ENCODE measurements at places on chromosomes 5 and 9.

DNA sequence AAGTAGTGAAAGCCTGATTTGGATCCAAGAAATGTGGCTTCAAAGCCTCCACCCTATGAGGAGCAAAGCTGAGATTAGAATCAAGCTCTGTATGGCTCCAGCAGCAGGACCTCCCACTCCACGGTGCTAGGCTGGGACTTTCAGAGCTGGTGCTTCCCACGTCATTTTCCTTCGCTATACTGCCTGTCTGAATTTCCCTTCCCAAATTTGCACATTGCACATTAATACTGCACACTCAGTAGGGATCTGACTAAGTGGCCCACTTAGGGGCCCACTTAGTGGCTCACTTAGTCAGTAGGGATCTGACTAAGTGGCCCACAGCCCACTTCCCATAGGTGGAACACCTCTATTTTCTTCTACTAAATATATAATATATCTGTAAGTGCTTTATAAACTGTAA, 14.1 kb upstream of the SPDL1 start:
- no peak for DNase-seq

DNA sequence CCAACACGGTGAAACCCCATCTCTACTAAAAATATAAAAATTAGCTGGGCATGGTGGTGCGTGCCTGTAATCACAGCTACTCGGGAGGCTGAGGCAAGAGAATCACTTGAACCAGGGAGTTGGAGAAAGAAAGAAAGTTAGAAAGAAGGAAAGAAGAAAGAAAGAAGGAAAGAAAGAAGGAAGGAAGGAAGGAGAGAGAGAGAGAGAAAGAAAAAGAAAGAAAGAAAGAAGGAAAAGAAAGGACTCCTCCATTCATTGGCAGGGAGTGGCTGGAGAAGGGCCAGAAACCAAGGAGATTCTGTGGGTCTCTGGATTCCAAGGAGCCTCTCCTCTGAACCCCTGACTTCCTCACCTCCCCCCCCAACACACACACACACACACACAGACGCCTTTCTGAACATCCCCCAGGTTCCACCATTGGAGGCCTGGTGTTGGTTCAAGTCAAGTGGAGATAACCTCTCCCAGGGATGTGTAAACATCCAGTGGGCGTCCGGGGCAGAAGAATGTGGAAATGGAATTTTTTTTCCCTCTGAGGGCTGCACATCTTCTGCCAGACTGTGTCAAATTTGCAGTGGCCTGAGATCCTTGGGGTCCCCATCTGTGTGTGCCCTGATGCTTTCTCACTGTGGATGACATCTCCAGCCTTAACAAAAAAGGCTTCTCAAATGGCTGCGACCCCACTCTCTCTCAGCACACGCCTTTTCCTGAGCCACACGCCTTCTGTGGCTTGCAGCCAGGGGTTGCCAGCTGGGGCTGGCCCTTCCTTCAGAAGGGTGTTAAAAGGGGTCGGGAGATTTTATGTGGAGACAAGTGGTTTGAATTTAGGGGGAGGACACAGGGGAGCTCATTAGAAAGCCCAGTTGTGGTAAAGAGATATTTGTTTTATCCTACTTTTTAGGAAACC, 109.3 kb upstream of the HAND1 start:
- DNase-seq: no peak

DNA sequence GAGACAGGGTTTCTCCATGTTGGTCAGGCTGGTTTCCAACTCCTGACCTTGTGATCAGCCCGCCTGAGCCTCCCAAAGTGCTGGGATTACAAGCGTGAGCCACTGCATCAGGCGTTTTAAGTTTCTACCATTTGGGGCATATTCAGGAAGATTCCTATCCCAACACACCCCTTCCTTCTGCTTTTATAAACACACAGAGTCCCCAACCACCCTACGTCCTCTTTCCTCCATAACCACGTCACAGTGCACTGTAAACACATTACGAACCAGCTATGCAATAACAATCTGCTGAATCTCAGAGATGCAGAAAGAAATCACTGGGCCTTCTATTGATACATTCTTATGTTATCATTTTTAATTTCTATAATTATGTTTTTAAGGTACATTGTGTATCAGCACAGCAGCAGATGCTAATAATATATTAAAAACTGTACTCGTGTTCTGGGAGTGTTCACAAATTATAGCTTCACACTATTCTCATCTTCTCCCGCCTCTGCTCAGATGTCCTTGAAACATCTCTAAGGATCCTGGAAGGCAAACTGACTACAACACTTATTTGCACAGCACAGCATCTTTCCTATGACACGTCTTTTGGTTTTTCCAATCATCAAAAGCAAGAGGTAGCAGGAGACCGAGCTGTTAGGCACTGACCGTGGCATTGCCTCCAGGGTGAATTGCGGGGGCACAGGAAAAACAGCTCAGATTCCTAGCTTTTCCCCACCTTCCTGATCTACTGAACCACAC, 60.2 kb downstream of the KCNIP1 start:
- no peak for DNase-seq

DNA sequence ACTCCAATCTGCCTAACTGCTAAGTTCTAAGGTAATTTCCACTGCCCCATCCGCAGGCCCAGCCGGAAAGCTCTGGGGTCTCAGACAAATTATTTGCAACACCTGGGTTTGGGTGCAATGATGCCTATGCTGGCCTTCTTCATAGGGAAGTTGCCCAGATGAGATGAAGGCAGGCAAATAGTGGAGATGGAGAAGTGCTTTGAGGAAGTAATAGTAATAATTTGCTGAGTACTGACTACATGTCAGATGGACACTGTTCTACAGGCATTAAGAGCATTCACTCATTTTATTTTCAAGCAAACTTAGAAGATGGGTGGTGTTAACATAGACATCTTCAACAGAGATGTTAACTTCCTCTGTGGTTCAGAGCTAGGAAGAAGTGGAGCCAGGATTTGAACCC, 3.8 kb downstream of the PCDH12 start:
- no peak for DNase-seq

- DNase-seq: no peak
Measured at GRCh38 chr5:2188661-2189060, 305.9 kb upstream of the IRX4 start.

- no peak for DNase-seq
Measured at GRCh38 chr5:176528761-176529115, 8.5 kb downstream of the RNF44 start.

GRCh38 chr9:121071370-121071755, 3.4 kb upstream of the CNTRL start:
- DNase-seq: no peak

- DNase-seq: no peak
Measured at GRCh38 chr9:95497772-95498171, 19.0 kb downstream of the PTCH1 start.

DNA sequence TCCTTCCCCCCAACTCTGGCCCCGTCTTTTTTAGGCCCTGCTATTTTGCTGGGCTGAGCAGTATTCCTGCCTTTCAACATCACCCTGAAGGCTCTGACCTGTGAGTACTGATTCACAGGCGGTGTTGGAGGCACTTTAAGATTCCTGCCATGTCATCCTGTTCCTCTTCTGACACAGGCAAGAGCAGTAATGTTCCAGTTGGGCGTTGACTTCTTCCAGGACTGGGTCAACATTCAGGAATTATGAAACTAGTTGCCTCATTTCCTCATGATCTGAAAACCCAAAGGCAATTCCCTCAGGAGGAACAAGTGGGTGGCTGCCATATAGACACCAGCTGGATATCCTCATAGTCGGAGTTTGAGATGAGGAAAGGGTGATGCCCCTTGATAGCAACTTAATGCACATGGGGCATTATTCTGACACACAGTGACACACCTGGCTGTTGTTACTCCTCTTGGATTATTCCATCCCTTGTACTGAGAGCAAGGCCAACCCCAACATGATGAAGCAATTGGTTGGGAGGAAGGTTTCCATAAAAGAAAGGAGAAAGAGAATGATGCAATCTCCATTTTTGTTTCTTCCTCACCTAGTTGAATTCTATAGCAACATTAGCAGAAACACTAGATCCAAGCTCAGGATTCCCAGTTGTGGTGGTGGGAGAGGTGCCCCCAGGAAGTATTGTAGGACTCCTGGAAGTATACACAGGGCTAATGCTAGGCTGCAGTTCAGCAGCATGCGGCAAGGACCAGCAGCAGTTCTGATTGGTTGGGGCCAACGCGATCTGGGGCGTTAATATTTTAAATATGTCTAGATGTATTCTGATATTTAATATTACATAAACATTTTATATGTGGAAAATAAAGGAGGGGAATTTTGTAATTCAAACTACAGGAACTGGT, 19.6 kb upstream of the GLRX start:
- no peak for DNase-seq

DNA sequence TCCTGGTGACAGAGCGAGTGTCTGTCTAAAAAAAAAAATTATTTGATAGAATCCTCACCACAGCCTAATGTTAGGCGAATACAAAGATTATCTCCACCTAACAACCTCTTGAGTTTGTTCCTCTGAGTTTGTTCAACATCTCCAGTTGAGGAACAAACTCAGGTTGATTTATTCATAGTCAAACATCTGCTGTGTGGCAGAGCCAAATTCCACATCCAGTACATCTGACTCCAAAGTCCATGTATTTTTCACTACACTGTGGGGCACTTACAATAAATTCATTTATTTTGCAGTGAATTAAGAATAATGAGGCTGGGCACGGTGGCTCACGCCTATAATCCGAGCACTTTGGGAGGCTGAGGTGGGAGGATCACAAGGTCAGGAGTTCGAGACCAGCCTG, 53.3 kb downstream of the KIF24 start:
- no peak for DNase-seq

DNA sequence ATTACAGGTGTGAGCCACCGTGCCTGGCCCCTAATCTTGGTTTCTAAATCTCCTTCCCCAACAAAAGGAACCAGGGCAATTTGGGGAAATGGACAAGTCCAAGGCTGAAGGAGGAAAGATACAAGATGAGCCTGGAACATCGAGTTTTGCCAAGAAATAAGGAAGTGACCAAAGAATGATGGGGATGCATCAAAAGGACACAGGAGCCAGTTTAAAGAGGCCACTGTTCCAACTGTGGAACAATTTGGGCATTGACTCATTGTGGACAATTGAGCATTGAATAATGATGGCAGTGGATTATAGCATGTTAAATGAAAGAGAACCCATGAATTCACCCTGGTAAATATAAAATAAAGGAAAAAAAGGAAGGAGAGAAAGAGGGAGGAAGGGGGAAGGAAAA, 47.5 kb downstream of the DUSP1 start:
- DNase-seq: no peak

DNA sequence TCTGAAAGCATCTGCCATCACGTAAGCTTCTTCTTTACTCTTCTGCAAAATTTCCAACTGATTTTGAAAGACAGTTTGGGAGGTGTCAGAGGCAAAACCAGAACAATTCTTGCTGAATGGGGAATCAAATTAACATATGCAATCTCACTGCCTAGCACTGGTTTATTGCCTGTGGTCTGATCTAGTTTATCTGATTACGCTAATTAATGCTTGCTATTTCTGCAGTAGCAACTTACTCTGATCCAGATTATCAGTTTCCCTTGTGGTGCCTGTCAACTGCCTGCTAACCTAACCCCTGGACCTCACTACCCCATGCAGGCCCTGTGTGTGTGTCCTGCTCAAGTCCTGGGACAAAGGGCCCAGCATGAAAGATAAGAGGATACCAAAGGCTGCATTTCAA, 40.3 kb downstream of the CCDC125 start:
- no peak for DNase-seq

DNA sequence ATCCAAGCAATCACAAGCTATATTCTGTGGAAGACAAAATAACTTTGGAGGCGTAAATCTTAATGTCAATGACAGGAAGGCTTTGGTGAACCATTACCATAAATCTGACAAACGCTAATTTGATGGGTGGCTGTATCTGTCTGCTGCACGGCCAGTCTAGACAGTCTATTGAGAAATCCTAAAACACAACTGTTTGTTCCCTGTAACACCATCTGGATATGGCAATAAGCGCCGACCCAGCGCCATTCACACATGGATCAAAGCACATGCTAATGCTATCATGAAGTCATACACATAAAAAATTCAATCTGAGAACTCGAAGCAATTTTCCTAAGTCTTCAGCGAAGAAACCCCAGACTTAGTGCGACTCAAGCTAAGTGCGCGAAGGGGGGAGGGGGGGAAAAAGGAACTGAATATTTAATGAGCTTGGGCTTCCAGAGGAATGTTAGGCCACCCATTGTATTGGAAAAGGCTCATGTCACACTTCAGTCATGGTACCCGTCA, 95.1 kb downstream of the ARL15 start:
- DNase-seq: no peak

GRCh38 chr9:97405551-97405950, 6.3 kb upstream of the TDRD7 start:
- no peak for DNase-seq

GRCh38 chr5:134184155-134185135, 7.7 kb upstream of the SKP1 start:
- peak; percentile 15 for DNase-seq

- no peak for DNase-seq
Measured at GRCh38 chr9:131394464-131395156, 724 bp downstream of the PRRC2B start.

DNA sequence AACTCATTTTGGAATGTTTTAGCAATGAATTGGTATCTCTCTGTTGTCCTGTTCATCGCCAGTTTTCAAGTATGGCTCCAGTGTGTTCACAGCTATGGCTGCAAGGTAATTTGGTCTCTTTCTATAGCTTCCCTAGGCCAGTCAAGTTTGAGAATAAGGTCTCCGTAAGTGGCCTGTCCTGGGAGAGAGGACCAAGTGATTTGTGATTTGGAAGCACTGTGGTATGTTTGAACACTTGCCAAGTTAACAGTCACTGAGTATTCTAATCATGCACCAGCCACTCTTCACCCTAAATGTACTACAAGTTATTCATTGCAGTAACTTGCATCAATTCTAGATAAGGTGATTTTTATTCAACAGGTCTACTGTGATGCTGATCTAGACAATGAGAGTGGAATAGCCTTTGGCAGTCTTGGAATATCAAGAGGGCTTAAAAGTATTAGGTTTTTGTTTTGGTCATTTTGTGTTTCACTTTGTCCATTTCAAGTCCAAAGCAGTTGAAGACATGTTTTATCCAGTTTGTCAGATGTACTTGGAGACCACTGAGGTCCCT, 41.1 kb downstream of the G3BP1 start:
- no peak for DNase-seq

DNA sequence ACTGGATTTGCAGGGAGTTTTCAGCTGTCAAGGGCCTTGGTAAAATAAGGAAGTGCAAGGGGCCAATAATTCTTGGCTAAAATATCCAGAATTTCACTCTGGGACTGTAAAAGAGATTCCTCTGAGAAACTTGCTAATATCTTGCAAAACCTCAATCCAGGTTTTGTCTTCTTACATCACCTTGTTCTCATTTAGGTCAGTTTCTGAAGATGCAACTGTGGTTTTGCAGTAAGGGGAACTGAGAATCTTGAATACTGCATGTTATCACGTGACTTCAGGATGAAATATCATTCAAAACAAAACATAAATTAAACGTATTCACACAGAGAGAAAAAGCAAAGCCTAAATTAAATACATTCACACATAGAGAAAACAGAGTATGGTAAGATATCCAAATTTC, 35.0 kb upstream of the RIC1 start:
- no peak for DNase-seq

DNA sequence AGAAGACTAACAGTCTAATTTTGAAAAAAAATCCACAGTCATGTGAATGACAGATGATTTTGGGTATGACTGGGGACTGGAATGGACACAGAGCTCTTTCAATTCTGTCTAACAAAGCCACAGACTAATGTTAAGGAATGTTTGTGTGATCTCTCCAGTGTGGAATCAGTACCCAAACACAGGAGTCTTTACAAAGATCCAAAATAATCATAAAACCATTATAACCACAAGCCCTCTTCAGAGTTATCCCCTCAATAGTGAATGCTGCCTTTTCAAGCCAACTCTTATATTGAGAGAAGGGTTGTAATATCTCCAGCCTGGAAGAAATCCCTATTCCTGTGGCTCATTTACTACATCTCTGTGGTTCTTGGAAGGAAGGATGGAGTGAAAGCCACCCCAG, 552.0 kb upstream of the CLINT1 start:
- DNase-seq: no peak

All from occipital lobe (tissue), 3 donors.